ENCODE measurements at places on chromosomes 4 and X.

DNA sequence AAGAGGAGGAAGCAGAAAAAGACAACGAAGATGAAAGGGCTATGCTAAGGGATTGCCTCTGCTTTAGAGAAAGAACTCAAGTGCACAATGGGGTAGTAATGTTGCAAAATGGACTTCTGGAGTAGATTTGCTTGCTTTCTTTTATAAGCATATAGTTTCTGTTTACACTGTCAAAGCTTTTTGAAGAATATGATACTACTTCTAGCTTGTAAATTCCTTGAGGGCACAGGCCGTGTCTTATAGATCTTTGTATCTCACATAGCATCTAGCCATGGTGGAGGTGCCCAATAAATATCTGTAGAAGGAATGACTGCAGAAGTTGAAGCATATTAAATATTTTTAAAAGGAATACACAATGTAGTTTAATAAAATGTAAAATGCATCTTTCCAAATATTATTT is 147.8 kb upstream of the ZIC3 start:
- no peak for DNase-seq

- no peak for DNase-seq
These were observed 50.9 kb downstream of the USP26 start for GRCh38 chrX:133045986-133046385.

DNA sequence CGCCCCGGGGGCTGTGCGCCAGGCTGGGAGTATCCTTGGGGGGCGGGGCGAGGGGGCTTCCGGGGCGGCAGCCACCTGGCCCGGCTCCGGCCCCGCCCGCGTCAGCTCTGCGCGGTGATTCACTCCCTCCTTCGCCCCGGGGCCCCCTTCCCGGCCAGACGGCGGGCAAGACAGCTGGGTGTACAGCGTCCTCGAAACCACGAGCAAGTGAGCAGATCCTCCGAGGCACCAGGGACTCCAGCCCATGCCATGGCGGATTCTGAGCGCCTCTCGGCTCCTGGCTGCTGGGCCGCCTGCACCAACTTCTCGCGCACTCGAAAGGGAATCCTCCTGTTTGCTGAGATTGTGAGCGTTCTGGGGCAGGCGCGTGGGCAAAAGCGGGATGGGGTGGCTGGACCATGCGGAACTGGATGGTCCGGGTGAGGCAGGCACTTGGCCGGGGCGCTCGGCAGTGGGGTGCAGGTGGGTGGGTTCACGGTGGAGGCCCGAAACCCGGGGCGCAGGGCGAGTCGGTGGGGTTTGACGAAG is at the start of gene PLP2:
Gene PLP2, plus strand, starts transcription at position 147 of the 528 bp plus-strand sequence. Its CDS starts 103 bp downstream, at position 250.
- DNase-seq: no peak

- DNase-seq: no peak
These were observed 94.9 kb upstream of the SHISA3 start for GRCh38 chr4:42302348-42302747.

DNA sequence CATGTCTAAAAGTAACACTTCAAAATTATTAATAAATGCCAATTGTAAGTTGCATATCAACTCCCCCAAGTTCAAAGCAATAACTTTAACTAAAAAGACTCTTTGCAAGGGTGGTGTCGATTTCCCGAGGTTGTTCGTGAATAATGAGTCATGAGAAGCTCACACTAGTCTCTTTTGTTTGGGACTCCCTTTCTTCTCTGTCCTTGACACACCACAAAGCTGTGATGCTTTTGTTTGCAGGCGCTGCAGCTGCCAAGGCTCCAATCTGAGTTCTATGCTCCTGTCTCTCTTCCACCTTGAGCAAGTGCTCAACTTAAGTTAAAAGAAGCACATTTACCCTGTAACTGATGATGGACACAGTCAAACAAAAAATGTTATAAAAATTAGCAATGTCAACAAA is 65.9 kb downstream of the FAT1 start:
- no peak for DNase-seq

DNA sequence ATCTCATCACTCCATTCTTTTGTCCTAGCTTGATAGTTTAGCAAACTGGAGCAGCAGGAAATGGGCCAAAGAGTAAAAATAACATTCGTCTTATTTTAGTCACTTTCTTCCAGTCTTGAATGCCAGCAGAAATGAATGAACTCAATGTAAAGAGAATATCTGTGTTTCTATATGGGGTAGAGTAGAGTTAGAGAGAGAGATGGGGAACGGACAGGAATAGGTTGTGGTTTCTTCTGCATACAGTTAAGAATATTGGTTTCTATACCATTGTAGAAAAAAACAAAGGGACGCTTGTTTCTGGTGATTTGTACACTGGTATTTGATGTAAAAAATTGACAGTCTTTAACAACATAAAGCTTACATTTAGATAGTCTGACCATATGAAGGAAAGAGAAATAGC is 8.9 kb downstream of the GPR174 start:
- DNase-seq: no peak

GRCh38 chrX:130952266-130953043 is 49.4 kb upstream of the ENOX2 start:
- no peak for DNase-seq

DNA sequence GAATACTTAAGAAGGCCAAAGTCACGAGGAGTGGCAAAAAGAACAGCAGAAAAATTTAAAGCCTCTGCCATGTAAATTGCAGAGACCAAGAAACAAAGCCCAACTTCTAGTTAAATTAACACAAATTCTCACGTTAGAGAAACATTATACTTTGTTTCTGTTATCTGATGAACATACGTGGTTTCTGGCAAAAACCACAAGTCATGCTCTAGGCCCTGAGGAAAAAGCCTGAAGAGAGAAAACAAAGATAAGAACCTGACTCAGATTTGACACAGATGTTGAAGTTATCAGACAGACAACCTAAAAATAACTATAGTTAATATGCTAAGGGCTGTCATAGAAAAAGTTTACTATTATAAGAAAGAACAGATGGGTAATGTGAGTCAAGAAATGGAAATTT is 149.1 kb upstream of the PCDH10 start:
- DNase-seq: no peak

All from left hindlimb (tissue), 1 donor.